CD4-positive, alpha-beta T cell treated with Interleukin-6 for 4 hours (primary cell): ENCODE measurements at places on chromosomes 13 and 19.
A peak's percentile ranks its signal among the peaks of the same experiment; 100 is the strongest.

DNA sequence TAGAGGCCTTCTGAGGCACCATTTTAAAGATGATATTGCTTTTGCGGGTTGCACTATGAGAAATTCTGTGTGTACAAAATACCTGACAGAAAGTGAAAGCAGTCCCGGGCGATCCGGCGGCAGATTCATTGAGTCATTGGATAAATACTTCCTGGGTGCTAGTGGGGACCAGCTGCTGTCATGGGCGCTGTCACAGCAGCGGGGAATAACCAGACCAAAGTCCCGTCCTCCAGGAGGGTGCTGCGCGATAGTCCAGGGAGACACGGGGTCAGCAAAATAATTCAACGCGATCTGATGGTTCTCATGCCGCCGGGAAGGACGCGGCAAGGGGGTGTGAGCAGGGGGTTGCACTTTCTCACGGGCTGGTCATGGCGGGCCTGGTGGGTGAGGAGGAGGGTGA, 13.5 kb downstream of the ZFR2 start:
- no peak for DNase-seq

- no peak for DNase-seq
These were observed 195.8 kb downstream of the UQCRFS1 start for GRCh38 chr19:29016926-29017760.

DNA sequence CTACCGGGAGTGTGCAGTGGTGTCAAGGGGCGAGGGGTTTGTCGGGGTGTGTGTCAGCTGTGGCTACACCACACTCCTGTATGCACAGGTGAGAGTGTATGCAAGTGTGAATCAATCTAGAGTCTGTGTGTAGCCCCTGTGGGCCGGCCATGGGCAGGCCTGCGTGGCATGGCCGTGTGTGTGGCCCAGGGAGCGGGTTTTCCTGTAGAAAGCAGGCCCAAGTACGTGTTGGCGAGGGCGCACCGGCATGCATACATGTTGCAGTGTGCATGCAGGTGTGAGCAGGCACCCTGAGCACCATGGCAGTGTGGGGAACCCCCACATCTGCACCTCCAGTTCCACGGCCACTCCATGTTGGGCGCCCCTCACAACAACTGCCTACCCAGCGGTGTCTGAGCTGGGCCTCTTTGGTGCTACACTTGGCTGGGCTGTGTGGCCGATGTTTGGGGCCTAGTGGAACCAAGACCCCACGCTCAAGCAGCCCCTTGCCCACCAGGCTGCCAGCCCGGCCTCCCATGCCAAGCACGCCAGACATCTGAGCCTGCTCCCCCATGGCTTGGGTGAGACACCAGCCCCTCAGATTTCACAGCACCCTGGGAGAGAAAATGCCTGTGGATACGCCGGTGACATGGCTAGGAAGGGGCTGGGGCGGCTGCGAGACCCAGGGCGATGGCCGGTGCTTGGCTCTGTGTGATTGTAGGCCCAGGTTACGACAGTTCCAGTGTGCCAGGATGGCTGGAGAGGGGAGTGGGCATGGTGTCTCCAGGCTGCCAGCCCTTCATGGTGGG, 2.1 kb downstream of the NFIX start:
- no peak for DNase-seq

- DNase-seq = no peak
These were observed 389.2 kb downstream of the EFNB2 start for GRCh38 chr13:106145997-106146864.

GRCh38 chr13:74158571-74159352, 24.6 kb upstream of the KLF12 start:
- no peak for DNase-seq

DNA sequence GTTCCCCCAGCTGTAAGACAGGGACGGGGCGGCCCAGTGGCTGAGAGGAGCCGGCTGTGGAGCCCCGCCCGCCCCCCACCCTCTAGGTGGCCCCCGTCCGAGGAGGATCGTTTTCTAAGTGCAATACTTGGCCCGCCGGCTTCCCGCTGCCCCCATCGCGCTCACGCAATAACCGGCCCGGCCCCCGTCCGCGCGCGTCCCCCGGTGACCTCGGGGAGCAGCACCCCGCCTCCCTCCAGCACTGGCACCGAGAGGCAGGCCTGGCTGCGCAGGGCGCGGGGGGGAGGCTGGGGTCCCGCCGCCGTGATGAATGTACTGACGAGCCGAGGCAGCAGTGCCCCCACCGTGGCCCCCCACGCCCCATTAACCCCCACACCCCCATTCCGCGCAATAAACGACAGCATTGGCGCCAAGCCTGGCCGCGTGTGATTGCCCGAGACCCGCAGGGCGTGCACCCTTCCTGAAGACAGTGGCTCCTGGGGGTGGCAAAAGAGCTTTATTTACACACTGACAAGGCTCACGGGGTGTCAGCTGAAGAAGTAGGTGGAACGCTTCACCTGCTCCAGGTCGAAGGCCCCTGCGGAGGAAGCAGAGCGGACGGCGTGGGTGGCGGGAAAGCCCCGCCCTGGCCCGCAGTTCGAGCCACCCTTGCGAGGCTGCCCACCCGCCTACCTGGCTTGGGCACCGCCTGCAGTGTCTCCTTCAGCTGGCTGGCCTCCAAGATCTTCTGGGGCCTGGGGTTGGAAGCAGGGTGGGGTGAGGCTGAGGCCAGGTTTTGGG, 16.4 kb downstream of the POLRMT start:
- no peak for DNase-seq

- no peak for DNase-seq
These were observed 33.2 kb downstream of the F2RL3 start for GRCh38 chr19:16921766-16922591.

- no peak for DNase-seq
These were observed 15.4 kb upstream of the FAM216B start for GRCh38 chr13:42766016-42766415.

- DNase-seq = no peak
These were observed 1478.3 kb downstream of the UQCRFS1 start for GRCh38 chr19:27734496-27735220.

- DNase-seq = peak; percentile 74
These were observed 722 bp downstream of the PKN1 start for GRCh38 chr19:14433554-14434501.

GRCh38 chr19:49506575-49507105, 5.8 kb upstream of the FCGRT start:
- peak; percentile 83 for DNase-seq

GRCh38 chr19:30596813-30597399, 224.7 kb downstream of the ZNF536 start:
- no peak for DNase-seq

DNA sequence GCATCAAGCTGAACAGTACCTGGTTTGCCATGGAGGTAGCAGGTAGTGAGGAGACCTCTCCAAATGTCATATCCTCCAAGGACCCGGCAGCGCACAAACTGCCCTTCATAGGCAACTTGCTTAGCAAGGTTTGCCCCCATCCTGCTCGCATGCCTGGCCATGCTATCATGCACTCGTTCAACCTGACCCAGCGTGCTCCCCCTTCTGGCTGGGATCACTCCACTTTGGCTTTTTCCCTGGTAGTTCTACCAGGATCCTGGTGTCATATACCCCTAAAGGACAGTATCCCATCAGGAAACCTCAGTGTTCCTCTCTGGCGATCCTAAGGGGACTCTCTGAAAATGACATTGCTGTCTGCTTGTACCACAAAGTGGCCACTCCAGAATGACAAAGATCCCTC, 38.6 kb upstream of the ZNF30 start:
- DNase-seq = no peak

GRCh38 chr13:71644579-71644978, 222.4 kb downstream of the DACH1 start:
- no peak for DNase-seq

- DNase-seq = no peak
These were observed 14.5 kb upstream of the ZBTB32 start for GRCh38 chr19:35689836-35690235.

DNA sequence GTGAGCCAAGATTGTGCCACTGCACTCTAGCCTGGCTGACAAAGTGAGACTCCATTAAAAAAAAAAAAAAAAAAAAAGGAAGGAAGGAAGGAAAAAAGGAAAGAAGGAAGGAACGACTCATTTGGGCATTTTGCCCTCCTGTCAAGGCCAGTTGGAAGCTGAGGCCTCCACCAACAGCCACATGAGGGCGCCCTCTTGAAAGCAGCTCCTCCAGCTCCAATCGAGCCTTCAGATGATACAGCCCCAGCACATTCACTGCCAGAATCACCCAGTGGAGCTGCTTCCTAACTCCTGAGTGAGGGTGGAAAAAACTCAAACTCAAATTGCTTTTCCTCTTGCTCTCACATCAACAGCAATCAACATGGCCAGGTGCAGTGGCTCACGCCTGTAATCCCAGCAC, 40.9 kb downstream of the GNG7 start:
- DNase-seq = no peak

- DNase-seq = no peak
These were observed 16.1 kb upstream of the TTYH1 start for GRCh38 chr19:54399189-54399588.

DNA sequence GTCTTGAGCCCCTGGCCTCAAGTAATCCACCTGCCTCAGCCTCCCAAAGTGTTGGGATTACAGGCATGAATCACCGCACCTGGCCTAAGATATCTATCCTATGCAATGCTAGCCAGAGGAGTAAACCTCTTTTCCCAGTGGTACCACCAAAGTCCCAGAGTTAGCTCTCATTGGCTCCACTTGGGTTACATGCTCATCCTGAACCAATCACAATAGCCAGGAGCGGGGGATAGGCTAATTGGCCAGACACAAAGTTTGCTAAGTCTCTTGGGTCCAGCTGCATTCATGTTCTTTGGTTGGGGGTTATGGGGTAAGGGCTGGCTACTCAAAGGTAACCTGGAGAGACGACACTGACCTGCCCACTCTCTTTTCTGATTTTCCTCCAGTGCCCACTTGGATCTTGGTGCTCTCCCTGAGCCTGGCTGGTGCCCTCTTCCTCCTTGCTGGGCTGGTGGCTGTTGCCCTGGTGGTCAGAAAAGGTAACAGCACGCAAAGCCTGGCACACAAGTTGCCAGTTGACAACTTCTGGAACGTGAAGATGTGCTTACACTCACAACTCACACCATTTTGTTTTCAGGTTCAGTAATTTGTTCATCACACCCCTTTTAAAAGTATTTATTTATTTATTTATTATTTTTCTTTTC, 7.8 kb downstream of the C19orf38 start:
- DNase-seq = peak; percentile 30

- DNase-seq = peak; percentile 76
These were observed 6.3 kb downstream of the ERICH4 start for GRCh38 chr19:41449079-41449864.

DNA sequence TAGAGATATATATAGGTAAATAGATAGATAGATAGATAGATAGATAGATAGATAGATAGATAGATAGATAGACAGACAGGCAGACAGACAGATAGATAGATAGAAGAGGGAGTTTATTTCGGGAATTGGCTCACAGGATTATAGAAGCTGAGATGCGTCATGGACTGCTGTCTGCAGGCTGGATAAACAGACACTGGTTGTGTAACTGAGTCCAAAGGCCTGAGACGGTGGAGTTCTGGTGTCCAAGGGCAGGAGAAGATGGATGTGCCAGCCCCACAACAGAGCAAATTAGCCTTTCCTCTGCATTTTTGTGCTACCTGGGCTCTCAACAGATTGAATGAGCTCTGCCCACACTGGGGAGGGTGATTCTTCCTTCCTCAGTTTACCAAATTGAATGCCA, 2.7 kb downstream of the CYP4F3 start:
- no peak for DNase-seq

DNA sequence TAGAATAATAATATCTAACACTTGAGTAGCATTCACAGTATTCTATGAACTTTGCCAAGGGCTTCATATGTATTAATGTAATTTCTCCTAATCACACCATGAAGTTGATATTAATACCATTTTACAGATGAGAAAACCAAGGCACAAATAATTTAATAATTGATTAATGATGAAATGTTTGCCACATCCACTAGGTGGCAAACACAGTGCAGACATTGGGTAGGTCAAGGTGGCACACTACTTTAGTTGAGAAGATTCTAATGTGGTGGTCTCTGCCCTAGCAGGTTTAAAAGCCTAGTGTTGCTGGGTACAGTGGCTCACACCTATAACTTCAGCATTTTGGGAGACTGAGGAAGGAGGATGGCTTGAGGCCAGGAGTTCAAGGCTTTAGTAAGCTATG, 412.4 kb downstream of the SUCLA2 start:
- no peak for DNase-seq

DNA sequence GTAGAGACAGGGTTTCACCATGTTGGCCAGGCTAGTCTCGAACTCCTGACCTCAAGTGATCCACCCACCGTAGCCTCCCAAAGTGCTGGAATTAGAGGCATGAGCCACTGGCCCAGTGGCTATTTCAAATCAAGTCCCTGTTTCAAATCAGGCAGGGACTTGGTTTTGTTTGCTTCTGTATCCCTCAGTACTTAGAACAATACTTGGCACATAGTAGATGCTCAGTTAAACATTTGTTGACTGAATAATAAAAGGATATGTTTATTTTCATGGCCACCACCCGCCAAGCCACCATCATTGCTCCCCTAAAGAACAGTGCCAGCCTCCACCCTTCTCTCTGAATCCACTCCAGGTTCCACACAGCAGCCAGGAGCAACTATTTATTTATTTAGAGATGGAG, 4.2 kb downstream of the RPS28 start:
- DNase-seq = no peak

DNA sequence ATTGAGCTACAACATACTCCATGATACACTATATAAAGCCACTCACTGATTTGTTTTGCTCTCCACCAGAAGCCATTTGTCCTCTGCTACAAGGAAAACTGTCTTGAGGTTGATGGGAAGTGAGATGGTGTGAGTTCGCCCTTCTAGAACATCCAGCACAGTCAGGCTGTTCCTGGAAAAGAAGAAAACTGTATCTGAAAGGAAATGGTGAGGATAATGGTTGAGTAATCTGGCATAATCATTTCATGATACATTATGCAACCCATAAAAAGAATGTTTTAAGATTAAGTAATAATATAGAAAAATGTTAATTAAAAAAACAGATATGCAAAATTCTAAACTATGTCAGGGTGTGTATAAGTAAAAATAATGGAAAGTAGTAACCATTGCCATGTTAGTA, 233.9 kb downstream of the RGCC start:
- no peak for DNase-seq

- no peak for DNase-seq
These were observed 19.2 kb downstream of the AXL start for GRCh38 chr19:41238244-41238643.

DNA sequence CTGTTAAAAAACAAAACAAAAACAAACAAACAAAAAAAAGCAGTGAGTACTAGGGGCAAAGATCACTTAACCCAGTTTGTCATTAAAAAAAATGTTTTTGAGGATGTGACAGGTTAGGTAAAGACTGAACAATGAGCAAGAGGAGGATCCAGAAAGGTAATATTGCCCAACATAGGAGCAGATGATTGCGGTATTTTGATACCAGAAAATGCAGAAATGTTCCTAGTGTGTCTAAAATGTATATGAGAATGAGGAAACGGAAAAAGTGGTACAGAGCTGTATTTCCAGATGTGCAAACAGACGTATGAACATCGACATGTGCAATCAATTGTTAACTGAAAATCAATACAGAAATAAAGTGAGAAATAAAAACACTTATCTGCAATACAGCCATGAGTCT, 4.9 kb upstream of the LILRA4 start:
- no peak for DNase-seq
